NCI-H510A treated with DMSO at 0.1 percent for 48 hours (cell line): ENCODE measurements at places on chromosomes 7 and 10.

- DNase-seq: no peak
Observed at GRCh38 chr7:79319369-79319768, 134.1 kb downstream of the MAGI2 start.

GRCh38 chr10:114623661-114624294 lies 34.3 kb downstream of the ABLIM1 start:
- no peak for DNase-seq

DNA sequence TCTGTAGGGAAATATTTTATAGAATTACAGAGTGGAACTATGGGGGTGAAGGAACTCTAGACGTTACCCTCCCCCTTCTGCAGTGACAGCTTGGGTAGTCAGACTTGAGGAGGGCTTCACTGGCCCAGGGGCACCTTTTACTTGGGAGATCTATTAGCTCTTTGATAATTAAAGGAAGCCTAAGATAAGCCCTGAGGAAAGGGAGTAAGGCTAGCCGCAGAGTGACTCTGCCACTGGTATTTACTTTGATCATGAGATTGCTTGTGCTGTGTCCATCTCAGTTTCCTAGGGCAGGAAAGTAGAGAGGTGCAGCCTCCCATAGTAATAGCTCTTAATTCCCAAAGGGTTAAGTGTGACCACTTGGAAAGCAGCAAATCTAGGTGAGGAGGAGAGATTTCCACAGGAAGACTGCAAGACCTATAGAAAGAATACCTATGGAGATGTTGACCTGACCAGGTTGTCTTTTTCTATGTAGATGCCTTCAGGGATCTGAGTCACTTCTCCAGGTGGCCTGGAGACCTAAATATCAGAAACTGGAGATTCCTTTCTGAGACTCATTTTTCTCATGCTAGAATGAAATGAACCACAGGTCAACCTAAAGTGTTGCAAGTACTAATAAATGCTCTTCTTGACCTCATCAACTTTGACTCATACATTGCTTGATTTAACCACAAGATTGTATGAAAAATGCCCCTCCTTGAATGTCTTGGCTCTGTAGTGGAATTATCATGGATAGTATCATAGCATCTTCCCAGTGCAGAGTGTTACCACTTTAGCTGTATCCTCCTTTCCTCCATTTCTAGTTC lies 447.3 kb upstream of the GHITM start:
- no peak for DNase-seq

DNA sequence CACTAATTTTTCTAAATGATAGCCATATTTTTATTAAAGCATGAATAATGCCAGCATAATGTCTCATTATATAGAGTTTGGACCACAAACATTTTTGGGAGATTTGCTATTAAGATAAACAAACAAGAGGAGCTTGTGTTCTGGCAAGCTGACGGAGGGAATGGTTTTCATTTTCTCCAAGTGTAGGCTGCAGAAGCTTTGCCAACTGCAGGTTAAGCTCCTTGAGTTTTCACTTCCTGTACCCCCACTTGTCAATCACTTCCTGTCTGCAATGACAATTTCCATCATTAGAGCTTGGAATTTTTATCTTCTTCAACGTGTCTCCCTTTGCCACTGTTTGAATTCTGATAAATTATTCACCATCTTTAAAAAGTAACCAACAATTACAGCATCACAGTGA lies 13.4 kb downstream of the EBF3 start:
- no peak for DNase-seq

DNA sequence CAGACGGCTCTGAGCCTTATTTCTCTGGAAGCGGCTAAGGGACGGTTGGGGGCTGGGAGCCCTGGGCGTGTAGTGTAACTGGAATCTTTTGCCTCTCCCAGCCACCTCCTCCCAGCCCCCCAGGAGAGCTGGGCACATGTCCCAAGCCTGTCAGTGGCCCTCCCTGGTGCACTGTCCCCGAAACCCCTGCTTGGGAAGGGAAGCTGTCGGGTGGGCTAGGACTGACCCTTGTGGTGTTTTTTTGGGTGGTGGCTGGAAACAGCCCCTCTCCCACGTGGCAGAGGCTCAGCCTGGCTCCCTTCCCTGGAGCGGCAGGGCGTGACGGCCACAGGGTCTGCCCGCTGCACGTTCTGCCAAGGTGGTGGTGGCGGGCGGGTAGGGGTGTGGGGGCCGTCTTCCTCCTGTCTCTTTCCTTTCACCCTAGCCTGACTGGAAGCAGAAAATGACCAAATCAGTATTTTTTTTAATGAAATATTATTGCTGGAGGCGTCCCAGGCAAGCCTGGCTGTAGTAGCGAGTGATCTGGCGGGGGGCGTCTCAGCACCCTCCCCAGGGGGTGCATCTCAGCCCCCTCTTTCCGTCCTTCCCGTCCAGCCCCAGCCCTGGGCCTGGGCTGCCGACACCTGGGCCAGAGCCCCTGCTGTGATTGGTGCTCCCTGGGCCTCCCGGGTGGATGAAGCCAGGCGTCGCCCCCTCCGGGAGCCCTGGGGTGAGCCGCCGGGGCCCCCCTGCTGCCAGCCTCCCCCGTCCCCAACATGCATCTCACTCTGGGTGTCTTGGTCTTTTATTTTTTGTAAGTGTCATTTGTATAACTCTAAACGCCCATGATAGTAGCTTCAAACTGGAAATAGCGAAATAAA lies 175.5 kb downstream of the RNF216 start:
- DNase-seq: no peak

- no peak for DNase-seq
Observed at GRCh38 chr10:95755511-95756004, 405 bp upstream of the ENTPD1 start.

DNA sequence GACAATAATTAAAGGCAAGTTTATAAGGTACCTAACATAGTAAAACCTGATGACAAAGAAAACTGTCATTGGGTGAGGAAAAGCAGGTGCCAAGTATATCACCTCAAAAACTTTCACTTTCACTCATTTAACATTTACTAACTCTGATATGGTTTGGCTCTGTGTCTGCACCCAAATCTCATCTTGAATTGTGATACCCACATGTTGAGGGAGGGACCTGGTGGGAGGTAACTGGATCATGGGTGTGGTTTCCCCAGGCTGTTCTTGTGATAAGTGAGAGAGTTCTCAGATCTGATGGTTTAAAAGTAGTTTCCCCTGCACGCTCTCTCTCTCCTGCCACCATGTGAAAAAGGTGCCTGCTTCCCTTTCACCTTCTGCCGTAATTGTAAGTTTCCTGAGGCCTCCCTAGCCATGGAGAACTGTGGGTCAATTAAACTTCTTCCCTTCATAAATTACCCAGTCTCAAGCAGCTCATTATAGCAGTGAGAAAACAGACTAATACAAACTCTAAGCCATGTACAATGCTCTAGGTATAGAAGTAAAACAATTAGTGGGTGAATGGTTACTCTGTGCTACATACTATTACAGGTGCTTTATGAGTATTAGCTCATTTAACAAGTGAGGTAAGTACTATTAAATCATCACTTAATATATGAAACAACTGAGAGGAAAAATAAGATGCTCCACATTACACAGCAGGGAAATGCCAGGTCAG lies 199.0 kb downstream of the CHCHD3 start:
- DNase-seq: no peak

- no peak for DNase-seq
Observed at GRCh38 chr10:4687397-4687796, 138.6 kb upstream of the AKR1E2 start.

DNA sequence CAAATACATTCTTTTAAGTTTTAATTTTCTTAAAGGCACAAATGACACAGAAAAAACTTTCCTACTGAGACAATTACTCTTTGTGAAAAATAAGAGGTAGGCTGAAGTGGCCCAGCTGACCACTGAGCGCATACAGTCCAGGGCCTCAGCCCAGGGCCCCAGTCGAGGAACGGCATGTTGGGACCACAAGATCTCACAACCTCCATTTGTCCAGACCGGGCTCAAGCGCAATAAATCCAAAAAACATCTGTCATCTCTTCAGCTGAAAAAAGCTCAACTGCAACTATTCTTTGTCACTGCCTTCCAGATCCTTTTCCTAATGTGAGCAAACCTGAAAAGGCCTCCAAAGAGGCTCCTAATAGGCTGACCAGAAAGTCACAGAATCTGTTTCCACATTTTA lies 165.8 kb downstream of the SRPK2 start:
- DNase-seq: no peak

GRCh38 chr7:71752171-71752935 lies 620.4 kb downstream of the GALNT17 start:
- no peak for DNase-seq

DNA sequence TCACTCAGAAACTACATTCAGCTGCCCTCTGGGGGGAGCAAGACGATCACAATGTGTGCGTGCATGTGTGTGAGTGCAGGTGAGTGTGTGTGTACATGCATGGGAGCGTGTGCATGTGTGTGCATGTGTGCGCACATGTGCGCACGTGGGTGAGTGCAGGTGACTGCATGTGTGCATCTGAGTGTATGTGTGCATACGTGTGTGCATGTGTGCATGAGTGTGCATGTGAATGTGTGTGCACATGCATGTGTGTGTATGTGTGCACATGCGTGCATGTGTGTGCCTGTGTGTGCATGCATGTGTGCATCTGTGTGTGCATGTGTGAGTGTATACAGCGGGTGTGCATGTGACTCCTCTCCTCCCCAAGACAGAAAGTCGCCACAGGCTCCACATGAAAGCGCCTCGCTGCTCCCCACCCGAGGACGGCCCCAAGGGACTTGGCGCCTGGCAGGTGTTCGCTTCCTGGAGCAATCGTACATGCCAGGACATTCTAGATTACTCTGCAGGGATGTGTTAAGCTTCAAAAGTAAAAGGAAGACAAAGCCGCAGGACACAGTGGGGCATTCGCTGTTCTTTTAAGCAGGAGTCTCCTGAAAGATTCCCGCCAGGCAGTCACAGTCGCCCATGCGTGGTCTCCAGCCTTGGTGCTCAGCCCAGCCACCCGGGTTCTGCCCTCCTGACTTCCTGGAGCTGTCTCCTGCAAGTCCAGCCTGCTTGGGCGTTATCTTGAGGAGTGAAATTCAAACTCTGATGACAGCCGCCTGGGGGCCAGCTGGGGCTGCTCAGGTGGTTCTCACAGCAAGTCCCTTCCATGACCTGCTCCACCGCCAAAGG lies 42.0 kb upstream of the ADGRA1 start:
- DNase-seq: no peak
